GM20000 (cell line): ENCODE measurements at places on chromosomes 2 and 18.

GRCh38 chr2:149094217-149095015, 55.9 kb downstream of the LYPD6B start:
- DNase-seq = no peak

DNA sequence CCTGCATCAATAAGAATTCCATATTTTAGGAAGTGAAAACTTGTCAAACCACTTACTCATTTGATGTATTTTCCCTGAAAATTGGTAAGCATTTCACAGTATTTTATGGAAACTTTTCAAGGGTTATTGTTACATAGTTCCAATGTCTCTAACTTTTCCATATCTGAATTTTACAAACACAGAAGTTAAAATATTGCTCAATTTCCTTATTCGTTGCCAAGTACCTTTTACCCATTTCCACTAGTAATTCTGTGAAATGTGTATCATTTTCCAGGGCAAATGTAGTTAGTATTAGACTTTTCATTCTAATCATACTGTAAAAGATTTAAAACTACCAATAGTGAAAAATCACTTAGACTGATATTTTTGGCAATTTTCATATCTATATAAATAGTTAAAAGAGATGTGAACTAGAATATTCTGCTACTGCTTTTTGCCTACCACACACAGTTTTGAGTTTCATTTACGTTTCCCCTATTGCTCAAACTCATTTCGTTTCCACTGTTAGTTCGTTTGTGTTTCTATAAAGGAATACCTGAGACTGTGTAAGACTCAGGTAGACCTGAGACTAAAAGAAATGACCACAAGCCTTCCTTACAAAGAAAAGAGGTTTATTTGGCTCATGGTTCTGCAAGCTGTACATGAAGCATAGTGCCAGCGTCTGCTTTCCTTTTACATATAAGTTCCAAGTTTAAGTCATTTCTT, 86.3 kb downstream of the PMS1 start:
- DNase-seq = no peak

- DNase-seq = no peak
Observed at GRCh38 chr2:30074023-30074422, 72.8 kb upstream of the YPEL5 start.

DNA sequence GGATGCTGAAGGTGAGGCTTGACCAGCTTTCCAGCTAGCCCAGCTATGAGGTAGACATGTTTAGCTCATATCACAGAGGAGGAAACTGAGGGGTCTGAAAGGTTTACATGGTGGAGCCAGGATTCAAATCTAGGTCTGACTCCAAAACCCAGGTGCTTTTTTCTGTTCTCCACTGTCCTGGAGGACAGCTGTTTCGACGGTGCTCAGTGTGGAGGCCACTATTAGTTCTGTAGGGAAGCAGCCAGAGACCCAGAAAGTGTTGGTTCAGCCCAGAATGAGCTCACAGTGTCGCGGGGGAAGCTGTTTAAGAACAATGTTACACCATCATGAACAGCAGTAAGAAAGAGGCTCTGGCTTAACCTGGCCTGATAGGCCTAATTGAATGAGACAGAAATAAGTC, 11.1 kb downstream of the PROC start:
- DNase-seq = no peak

- DNase-seq = no peak
Observed at GRCh38 chr2:107737756-107738155, 88.9 kb upstream of the RGPD4 start.

- DNase-seq = no peak
Observed at GRCh38 chr18:7388741-7389140, 157.9 kb downstream of the LRRC30 start.

- DNase-seq = no peak
Observed at GRCh38 chr2:23077596-23077995, 307.4 kb upstream of the KLHL29 start.

GRCh38 chr18:57906852-57907251, 103.7 kb upstream of the ATP8B1 start:
- no peak for DNase-seq

GRCh38 chr2:164523009-164523408, 98.3 kb downstream of the GRB14 start:
- no peak for DNase-seq

GRCh38 chr2:30454571-30454970, 7.5 kb downstream of the LCLAT1 start:
- no peak for DNase-seq

DNA sequence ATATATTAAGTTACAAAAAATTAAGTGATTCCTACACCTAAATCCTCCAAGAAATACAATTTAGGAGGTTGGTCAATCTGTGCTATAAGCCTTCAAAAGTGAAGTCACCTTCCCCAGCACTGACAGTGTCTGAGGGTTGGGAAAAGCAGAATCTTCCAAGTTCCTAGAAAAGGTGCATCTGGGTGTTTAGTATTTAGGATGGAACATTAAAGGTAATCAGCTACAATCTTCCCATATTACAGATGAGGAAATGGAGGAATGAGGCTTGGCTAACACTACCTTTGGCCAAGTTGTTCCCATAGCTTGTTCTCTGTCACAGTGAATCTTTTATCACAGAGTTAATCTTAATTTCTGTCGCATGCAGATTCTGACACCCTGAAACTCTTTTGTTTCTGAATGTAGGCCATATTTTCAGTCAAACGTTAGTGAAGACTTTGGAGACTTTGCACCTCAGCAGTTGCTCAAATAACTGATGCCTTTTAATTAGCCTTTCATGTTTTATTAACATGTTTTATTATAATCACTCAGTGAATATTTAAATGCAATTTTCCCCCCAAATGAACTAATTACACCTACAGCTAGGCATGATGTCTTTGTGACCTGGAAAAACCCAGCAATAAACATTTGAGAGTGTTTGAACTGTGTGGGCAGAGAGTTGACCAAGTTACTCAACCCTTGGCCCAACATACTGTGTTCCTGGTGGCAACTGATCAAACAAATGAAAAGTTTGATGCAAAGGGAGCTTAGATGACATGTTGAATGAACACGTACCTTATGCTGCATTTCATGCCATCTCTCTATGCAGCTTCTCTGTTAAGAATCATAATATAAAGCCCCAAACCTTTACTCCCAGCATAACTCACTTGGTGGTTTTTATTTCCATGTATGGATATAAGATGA, 17.6 kb downstream of the FN1 start:
- no peak for DNase-seq

GRCh38 chr18:57433482-57433881, 1.7 kb upstream of the ONECUT2 start:
- DNase-seq = no peak

- DNase-seq = no peak
Observed at GRCh38 chr18:67652288-67652687, 135.8 kb upstream of the DSEL start.

GRCh38 chr2:20414806-20415205, 32.1 kb upstream of the RHOB start:
- DNase-seq = no peak

- DNase-seq = no peak
Observed at GRCh38 chr2:15889442-15890123, 50.8 kb upstream of the MYCN start.

- DNase-seq = no peak
Observed at GRCh38 chr2:159088906-159089305, 120.5 kb downstream of the TANC1 start.
